Activated T-helper 2 cell treated with anti-CD3 and anti-CD28 coated beads, Interferon-gamma antibody, Interleukin-2, Interleukin-4, amounts not matched to agents 10 μg/mL and 5 μg/mL and 100 μg/mL, durations not matched to agents 14 hours and 24 hours and 36 hours (primary cell): ENCODE measurements at places on chromosomes 7 and 10. TPM values are rescaled to one million over a fixed set of nuclear protein-coding genes. Genes with fewer than 3 reads are reported as not detected.

FBXL13 gene
- total RNA-seq, result 0.41 and 0.76 TPM in 2 replicates

CEP41 gene
- 15.9 and 21.2 TPM in 2 replicates for total RNA-seq

OR6V1 gene
- not detected in 2 replicates for total RNA-seq

OLAH gene
- total RNA-seq, result not detected in 2 replicates

PRLHR gene
- not detected in 2 replicates for total RNA-seq

HHEX gene
- 0.32 and 0.46 TPM in 2 replicates for total RNA-seq

HTR7 gene
- not detected in 2 replicates for total RNA-seq

MLXIPL gene
- not detected in 2 replicates for total RNA-seq

TMEM196 gene
- total RNA-seq, result not detected in 2 replicates

- DNase-seq, result no peak
- H3K27me3 ChIP-seq, result no peaks in the 10 kb centered on the region
- no peak overlapping the region for H3K27ac ChIP-seq
- no peaks in the 10 kb centered on the region for H3K4me1 ChIP-seq
- H3K36me3 ChIP-seq, result no peaks in the 10 kb centered on the region
- H3K4me3 ChIP-seq, result no peak overlapping the region
Measured at GRCh38 chr10:10193848-10194247, 823.8 kb upstream of the CELF2 start.

DNA sequence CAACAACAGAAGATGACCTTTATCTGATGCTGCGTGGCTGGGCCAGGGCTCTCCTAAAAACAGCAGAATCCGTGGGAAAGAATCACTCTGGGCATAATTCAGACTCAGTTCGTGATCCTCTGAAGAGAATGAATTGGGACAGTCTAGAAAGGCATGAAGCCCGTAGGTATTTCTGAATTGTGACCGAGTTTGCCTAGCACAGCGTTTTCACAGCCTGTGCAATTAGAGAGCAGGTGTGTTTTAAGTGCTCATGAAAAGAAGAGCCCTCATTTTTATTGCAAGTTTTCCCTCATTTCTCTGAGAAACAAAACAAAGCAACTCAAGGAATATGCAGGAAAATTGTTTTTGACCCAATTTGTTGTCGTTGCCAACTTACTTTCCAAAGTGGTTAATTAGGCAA lies 366.2 kb downstream of the WDR11 start:
- DNase-seq, result no peak
- H3K36me3 ChIP-seq, result no peaks in the 10 kb centered on the region
- no peaks in the 10 kb centered on the region for H3K4me1 ChIP-seq
- no peak overlapping the region for H3K27ac ChIP-seq
- H3K27me3 ChIP-seq, result no peaks in the 10 kb centered on the region

DNA sequence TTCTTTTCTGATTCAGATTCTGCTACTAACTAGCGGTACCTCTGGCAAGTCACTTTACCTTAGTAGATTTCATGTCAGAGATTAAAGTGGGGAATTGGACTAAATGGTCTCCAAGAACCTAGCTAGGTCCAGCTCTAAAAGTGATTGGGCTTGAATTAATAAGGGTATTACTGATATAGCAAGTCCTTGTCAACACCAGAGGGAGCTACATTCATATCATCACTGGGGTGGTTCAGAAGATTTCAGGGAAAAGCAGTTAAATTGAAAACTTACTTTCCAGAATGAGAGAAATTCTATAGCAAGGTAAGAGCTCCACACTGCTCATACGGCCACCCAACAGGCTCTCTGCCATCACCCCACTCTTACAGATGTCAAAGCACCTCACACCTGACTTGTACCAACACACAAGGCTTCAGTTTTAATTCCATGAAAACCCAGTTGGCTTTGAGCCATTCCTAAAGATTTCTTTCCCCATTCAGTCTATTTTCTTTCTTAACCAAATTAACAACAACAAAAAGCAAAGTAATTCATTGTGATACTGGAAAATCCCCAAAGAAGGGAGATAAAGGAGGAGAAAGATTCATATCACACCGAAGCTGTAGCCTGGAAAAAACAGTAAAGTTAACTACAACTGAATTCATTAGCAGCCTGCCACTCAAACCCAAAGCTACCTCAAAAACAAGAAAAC lies 38.0 kb upstream of the SPOCK2 start:
- peaks cover 31% of the 10 kb centered on the region for H3K36me3 ChIP-seq
- peaks cover 32% of the 10 kb centered on the region for H3K4me1 ChIP-seq

DNA sequence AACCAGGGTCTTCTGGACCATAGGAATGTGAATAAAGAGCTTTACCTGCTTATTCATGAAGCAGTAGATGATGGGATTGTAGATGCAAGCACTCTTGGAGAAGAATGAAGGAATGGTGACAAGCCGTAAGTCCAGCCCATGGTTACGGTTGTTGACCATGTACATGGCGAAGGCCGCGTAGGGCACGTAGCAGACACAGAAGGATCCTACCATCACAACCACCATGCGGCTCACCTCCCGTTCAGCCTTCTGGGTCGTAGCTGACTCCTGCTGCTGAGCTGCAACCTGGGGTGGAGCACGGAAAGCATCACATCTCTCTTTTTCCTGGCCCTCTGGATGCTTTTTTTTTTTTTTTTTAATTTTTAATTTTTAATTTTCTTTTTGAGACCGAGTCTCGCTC lies 2.0 kb downstream of the OPN1SW start:
- H3K4me1 ChIP-seq, result peaks cover 7% of the 10 kb centered on the region
- peaks cover 57% of the 10 kb centered on the region for H3K36me3 ChIP-seq
- DNase-seq, result no peak
- H3K4me3 ChIP-seq, result no peak overlapping the region
- no peak overlapping the region for H3K27ac ChIP-seq

GRCh38 chr10:53395449-53395848 lies 622.9 kb upstream of the MBL2 start:
- no peak overlapping the region for H3K27ac ChIP-seq
- H3K36me3 ChIP-seq, result no peaks in the 10 kb centered on the region
- no peaks in the 10 kb centered on the region for H3K4me1 ChIP-seq
- no peak for DNase-seq
- no peak overlapping the region for H3K4me3 ChIP-seq
- H3K27me3 ChIP-seq, result no peaks in the 10 kb centered on the region

DNA sequence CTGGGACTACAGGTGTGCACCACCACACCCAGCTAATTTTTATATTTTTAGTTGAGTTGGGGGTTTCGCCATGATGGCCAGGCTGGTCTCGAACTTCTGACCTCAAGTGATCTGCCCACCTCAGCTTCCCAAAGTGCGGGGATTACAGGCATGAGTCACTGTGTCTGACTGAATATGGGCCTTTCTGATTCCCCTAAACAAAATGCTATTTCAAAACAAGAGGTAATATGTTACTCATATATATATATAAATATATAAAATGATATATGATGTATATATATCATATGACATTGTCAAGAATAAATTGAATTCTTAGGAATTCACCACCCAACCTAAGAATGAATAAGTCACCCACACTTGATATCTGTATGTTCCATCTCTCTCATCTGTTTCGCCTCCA lies 12.8 kb upstream of the TIAL1 start:
- H3K4me1 ChIP-seq, result peaks cover 2% of the 10 kb centered on the region
- peaks cover 15% of the 10 kb centered on the region for H3K27me3 ChIP-seq

- DNase-seq, result no peak
- H3K36me3 ChIP-seq, result peaks cover 15% of the 10 kb centered on the region
- no peak overlapping the region for H3K4me3 ChIP-seq
- no peaks in the 10 kb centered on the region for H3K27me3 ChIP-seq
Measured at GRCh38 chr7:37191797-37192196, 256.9 kb downstream of the ELMO1 start.

GRCh38 chr7:18610331-18610948 lies 114.9 kb downstream of the HDAC9 start:
- no peaks in the 10 kb centered on the region for H3K36me3 ChIP-seq
- H3K4me3 ChIP-seq, result no peak overlapping the region
- peaks cover 3% of the 10 kb centered on the region for H3K4me1 ChIP-seq
- no peak for DNase-seq
- H3K27ac ChIP-seq, result no peak overlapping the region
- H3K27me3 ChIP-seq, result no peaks in the 10 kb centered on the region

DNA sequence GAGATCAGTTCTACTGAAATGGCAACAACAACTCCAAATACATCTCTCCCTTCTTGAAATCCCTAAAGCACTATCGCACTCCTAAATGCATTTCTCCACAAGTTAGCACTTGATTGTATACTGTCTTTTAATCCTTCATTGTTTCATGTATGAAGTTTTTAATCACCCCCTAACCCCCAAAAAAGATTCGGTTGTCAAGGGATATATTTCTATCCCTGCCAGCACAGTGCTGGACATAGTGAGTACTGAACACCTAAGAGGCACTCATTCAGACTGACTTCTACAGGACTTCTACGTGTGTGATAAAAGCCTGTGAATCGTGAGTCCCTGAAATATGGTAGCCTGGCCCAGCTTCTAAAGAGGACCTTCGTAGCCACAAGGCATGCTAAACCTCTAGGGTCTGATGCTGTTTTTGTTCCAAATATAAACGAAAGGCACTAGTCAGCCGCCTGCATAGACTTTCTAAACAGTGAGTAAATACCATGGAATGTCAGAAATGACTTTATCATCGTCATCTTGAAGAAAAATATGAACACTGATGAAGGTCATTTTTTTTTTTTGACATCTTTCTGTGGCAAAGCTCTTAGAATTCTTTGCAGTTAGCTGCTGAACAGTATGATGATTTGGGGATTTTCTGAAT lies 14.6 kb upstream of the ZSCAN21 start:
- no peak overlapping the region for H3K4me3 ChIP-seq
- peaks cover 75% of the 10 kb centered on the region for H3K36me3 ChIP-seq
- H3K27me3 ChIP-seq, result no peaks in the 10 kb centered on the region

DNA sequence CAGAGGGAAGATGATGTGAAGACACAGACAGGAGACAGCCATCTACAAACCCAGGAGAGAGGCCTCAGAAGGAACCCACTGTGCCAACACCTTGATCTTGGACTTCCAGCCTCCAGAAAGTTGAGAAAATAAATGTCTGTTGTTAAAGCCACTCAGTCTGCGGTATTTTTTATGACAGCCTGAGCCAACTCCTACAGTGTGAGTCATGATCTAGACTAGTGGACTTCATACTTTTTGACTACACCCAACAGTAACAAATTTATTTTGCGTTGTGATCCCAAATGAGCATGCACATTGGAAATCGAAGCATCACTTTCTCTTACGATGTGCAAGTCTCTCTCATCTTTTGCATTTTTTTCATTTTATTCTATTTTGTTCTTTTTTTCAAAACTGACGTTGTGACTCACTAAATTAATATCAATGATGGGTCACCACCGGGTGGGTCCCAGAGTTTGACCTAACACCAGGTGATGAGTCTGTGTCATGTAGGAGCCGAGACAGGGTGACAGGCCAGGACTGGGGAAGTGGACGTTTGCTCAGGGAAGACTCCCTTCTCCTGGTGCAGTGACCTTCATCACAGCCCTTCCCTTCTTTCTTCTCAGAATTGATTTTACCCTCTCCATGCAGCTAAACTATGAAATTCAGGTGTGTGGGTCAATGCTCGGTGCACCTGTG lies 28.9 kb downstream of the PHYH start:
- H3K4me1 ChIP-seq, result peaks cover 2% of the 10 kb centered on the region
- no peak overlapping the region for H3K27ac ChIP-seq
- no peak for DNase-seq
- H3K4me3 ChIP-seq, result no peak overlapping the region
- H3K36me3 ChIP-seq, result no peaks in the 10 kb centered on the region
- H3K27me3 ChIP-seq, result no peaks in the 10 kb centered on the region

DNA sequence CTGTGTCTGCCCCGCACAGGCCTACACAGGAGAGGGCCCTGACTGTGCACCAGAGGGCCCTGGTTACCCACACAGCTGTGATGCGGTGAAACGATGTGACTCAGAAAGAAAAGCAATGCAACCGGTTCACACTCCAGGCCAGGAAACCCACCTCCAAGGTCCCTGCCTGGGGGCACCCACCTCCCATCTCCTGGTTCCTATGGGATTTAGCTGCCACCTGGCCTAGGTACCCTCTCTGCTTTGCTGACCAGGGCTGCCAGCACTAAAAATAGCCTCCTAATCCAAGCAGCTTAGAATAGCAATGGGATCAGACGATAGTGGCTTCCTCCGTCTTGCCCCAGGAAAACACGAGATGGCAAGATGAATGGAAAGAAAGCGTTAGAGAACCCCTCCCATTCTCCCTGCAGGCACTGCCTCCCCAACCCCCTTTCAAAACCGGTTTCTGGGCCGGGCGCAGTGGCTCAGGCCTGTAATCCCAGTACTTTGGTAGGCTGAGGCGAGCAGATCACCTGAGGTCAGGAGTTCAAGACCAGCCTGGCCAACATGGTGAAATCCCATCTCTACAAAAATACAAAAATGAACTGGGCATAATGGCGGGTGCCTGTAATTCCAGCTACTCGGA lies 12.4 kb downstream of the RBP3 start:
- H3K27me3 ChIP-seq, result no peaks in the 10 kb centered on the region
- no peaks in the 10 kb centered on the region for H3K36me3 ChIP-seq
- peaks cover 2% of the 10 kb centered on the region for H3K4me1 ChIP-seq
- no peak overlapping the region for H3K4me3 ChIP-seq
- no peak overlapping the region for H3K27ac ChIP-seq
- DNase-seq, result no peak

DNA sequence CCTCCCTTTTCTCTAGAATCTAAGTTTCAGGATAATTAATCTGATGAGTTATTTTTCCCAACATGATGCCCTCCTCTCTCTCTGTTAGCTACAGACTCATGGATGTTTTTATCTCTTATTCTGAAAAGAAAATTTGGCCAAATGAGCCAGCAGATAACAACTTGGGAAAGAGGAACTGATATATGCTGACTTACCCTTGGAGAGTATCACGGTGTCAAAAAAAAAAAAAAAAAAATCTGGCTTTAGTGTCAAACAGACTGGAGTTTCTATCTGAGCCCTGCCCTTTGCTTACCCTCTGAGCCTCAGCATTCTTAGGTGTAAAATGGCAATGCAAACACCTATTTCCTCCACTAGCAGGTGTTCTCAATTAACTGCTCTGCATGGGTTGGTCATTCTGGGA lies 190.4 kb downstream of the AHR start:
- H3K27me3 ChIP-seq, result peaks cover 1% of the 10 kb centered on the region
- H3K27ac ChIP-seq, result no peak overlapping the region
- no peaks in the 10 kb centered on the region for H3K36me3 ChIP-seq

GRCh38 chr10:60992636-60993035 lies 48.7 kb upstream of the RHOBTB1 start:
- peaks cover 17% of the 10 kb centered on the region for H3K27me3 ChIP-seq
- peaks cover 3% of the 10 kb centered on the region for H3K4me1 ChIP-seq
- no peak for DNase-seq
- no peak overlapping the region for H3K4me3 ChIP-seq

- no peak overlapping the region for H3K4me3 ChIP-seq
- no peaks in the 10 kb centered on the region for H3K36me3 ChIP-seq
- no peaks in the 10 kb centered on the region for H3K4me1 ChIP-seq
- H3K27me3 ChIP-seq, result no peaks in the 10 kb centered on the region
- H3K27ac ChIP-seq, result no peak overlapping the region
Measured at GRCh38 chr7:98557538-98558031, 59.5 kb upstream of the NPTX2 start.

- H3K27ac ChIP-seq, result no peak overlapping the region
- no peak for DNase-seq
Measured at GRCh38 chr10:49105076-49105475, 10.2 kb downstream of the VSTM4 start.

- peaks cover 4% of the 10 kb centered on the region for H3K27me3 ChIP-seq
- no peak for DNase-seq
- H3K4me3 ChIP-seq, result no peak overlapping the region
- H3K36me3 ChIP-seq, result no peaks in the 10 kb centered on the region
- no peaks in the 10 kb centered on the region for H3K4me1 ChIP-seq
Measured at GRCh38 chr7:104040666-104041065, 51.2 kb upstream of the RELN start.
